ENCODE measurements at places on chromosomes 16 and 17. TPM values are rescaled to one million over a fixed set of nuclear protein-coding genes. Genes with fewer than 3 reads are reported as not detected.

SHPK gene
- 15.4 TPM for total RNA-seq

CD300LB gene
- total RNA-seq, result not detected

KRTAP16-1 gene
- total RNA-seq, result not detected

G6PC1 gene
- total RNA-seq, result not detected

CORO6 gene
- total RNA-seq, result 12.2 TPM

GRAP gene
- under 0.01 TPM for total RNA-seq

GNG13 gene
- not detected for total RNA-seq
